ENCODE measurements at places on chromosomes 1 and 21.

DNA sequence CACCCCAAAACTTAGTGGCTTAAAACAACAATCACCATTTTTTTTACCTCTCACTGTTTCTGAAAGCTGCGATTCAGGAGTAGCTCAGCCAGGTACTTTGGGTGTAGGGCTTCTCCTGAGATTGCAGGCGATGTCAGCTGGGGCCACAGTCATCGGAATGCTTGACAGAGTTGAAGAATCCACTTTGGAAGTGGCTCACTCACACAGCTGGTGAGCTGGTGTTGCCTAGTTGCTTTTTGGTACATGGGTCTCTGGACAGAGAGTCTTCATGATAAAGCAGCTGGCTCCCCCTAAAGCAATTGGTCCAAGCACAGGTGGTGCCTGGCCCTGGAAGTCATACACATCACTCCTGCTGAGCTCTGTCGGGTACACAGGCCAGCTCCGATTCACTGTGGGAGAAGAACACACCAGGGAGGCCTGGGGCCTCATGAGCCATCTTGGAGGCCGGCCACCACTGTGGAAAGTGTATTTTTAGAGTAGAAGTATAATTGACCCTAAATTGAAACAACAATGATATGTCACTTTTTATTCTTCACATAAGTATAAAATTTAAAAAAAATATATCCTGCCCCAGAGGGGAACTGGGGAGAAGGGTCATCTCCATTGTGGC lies 75.2 kb upstream of the GALNT2 start:
- DNase-seq: no peak

DNA sequence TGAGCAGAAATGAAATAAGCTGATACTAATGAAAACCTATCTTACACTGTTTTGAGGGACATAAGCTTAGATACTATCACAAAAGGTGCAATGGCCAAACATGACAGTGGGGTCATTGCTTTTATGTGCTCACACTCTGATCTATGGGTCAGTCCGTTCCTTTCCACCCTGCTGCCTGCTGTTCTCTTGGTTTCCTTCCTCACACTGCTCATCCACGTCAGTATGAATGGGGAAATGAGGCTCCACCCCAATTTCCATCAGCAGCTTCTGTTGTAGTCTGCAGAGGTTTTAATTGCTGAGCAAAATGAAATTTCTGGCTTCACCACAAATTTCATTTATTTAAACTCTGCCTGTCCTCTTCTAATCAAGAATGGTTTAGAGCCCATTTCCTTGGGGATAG lies 155.2 kb downstream of the GABPA start:
- no peak for DNase-seq

DNA sequence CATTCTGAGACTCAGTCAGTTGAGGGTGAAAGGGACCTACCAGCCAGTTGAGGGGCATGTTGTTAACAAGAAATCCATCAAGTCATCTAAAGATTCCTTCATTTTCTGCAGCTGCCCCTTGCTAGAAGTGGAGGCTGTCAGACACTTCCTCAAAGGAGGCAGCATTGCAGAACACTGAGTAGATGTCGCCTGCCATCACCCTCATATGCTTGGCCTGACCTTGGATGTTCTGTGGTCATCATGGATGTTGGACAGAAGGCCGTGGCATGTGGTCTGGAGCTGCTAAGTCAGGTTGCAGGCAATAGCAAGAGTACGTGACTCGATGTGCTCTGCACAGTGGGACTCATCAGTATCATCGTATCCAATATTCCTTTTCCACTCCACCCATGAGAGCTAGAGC lies 70.6 kb downstream of the GATAD2B start:
- no peak for DNase-seq

- DNase-seq: peak; percentile 48
Measured at GRCh38 chr1:89633800-89634625, 1.1 kb downstream of the LRRC8C start.

GRCh38 chr1:175376194-175376593 lies 183.6 kb upstream of the KIAA0040 start:
- no peak for DNase-seq

GRCh38 chr1:87951852-87952251 lies 623.2 kb downstream of the LMO4 start:
- no peak for DNase-seq

DNA sequence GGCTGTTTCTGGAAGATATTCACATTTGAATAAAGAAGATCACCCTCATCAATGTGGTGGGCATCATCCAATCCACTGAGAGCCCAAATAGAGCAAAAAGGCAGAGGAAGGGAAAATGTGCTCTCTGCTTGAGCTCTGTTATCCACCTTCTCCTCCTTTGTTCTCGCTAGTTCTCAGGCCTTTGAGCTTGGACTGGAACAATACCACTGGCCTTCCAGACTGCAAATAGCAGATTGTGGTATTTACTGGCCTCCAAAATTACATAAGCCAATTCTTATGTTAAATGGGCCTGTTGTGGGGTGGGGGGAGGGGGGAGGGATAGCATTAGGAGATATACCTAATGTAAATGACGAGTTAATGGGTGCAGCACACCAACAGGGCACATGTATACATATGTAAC lies 219.3 kb downstream of the C1orf94 start:
- DNase-seq: no peak

DNA sequence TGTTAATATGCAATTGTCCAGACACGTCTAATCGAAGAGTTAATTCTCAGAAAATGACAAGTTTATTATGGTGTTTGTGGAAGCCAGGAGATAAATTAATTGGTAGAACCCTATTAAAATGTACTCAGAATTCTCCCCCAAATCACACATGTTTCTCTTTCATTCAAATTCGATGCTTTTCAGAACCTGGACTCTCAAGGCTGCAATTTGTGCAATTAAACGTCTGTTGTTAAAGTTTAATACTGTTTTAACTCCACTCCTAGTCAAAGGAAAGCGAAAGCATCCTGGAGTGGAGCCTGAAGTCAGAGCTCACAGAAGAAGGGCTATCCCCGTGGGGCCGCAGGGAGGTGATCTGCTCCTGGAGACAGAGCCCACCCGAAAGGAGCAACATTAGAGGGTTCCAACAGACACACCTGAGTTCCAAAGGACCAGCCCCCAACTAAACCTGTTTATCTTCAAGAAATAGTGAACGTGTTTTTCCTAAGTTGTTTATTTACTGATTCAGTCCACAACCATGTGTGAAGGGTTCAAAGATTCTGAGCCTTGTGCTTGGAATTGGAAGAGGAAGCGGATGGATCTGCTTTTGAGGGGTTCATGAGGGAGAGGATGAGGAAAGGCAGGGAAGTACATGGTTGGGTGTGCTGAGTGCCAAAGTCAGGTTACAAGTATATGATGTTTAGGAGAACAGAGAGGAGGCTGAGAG lies 68.0 kb upstream of the AKT3 start:
- no peak for DNase-seq

DNA sequence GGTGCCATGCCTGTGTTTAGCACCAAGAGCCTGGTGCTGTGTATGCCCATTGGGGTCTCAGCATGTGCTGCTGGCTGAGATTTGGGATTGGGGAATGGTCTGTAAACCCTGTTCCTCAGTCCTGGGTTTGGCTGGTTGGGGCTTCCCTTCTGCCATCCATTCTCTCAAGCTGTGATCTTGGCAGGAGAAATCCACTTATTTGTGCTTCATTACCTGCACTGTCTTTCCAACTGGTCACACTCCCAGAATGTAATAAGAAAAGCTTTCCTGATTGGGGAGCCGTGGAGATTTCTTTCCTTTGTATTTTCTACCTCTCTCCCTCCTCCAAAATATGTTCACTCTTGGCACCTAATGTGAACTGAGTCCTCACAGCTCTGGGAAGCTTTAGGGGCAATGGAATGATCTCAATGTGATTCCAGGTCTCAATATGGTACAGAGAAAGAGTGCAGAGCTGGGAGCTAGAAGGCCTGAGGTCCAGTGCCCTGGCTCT lies 23.0 kb upstream of the KCNA10 start:
- DNase-seq: no peak

- DNase-seq: no peak
Measured at GRCh38 chr1:1118011-1118875, 2.4 kb upstream of the C1orf159 start.

DNA sequence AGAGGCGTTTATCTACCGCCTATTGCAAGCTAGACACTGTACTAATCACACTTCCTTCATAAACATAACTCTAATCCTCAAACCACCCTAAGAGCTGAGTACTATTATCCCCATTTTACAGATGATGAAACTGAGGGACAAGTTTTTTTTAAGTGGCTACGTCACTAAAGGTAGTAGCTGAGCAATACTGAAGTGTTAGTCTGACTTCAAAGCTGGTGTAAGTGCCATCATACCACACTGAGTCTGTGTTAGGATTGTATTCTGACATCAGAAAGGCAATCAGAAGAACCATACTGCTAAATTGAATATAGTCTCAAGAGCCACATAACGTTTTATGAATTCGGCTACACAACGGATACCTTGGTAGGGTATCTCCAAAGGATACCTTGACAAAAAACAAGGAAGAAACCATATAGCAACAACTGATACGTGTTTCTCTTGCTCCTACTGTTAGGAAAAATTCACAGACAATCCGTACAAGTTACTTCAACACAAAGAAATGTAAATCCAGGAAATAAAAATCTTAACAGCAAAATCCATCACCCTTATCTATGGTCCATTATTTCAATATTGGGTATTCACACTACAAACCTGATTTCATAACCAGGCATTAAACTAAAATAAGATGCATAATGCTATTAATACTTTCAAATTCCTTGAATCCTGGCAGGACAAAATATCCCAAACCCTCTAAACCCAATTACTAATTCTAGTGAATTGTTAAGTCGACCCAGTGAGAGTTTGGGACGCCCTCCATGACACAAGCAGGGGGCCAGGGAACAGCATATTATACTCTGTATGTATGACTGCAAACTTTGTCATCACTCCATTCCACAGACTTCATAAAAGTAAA lies 1.6 kb downstream of the TP53BP2 start:
- DNase-seq: peak; percentile 50

GRCh38 chr1:89166705-89167104 lies 9.1 kb downstream of the GBP7 start:
- DNase-seq: no peak

GRCh38 chr21:43339668-43340067 lies 87.3 kb downstream of the SIK1 start:
- DNase-seq: no peak

Data from CD4-positive, alpha-beta T cell treated with Interleukin-17A for 1 hour (primary cell).